ENCODE measurements at places on chromosomes 7 and 10. TPM values are rescaled to one million over a fixed set of nuclear protein-coding genes. Genes with fewer than 3 reads are reported as not detected.

GRCh38 chr10:126944191-126944590 lies 39.0 kb downstream of the DOCK1 start:
- H3K27ac ChIP-seq: no peak overlapping the region
- no peaks in the 10 kb centered on the region for H3K36me3 ChIP-seq
- no peak for DNase-seq
- no peak overlapping the region for H3K4me3 ChIP-seq
- no peaks in the 10 kb centered on the region for H3K27me3 ChIP-seq
- H3K4me1 ChIP-seq: no peaks in the 10 kb centered on the region

Gene RTKN2
- 1.4 TPM for total RNA-seq

Gene LAMB4
- total RNA-seq: not detected

GRCh38 chr10:80664071-80664680 lies 126.5 kb downstream of the SH2D4B start:
- no peak overlapping the region for H3K4me3 ChIP-seq
- H3K36me3 ChIP-seq: no peaks in the 10 kb centered on the region
- H3K4me1 ChIP-seq: peaks cover 3% of the 10 kb centered on the region
- no peak overlapping the region for H3K27ac ChIP-seq
- DNase-seq: peak; percentile 69

- no peak overlapping the region for H3K27ac ChIP-seq
- no peaks in the 10 kb centered on the region for H3K36me3 ChIP-seq
- H3K4me1 ChIP-seq: no peaks in the 10 kb centered on the region
Observed at GRCh38 chr7:68571286-68571685, 1027.0 kb upstream of the AUTS2 start.

DNA sequence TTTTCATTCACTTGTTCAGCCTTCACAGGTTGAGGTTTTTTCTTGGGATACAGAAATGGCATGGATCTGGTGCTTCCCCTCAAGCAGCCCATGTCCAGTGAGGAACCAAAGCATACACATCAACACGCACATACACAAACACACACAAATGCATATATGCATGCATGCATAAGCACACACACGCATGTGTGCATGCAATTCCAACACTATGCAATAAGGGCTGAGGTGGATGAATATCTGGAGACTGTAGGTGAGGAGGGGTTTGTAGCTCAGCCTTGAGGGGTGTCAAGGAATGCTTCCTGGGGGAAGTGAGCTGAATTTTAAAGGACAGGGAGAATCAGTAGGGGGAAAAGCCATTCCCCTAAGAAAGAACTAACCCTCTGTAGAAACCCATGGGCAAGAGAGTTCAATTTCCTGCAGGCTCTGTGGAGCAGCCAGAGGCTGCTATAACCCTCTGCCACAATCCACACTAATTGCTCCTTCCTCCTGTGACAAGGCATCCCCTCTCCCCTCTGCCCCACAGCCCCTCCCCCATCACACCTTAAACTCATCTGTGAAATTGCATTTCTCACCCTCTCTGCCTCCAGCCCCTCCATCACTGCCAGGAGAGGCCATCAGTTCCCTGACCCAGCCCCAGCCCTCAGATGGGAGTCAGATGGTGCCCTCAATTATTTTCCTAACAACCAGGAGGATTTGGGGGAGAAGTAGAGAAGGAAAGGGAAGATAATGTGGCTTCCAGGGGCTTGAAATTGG lies 316.4 kb downstream of the RPS24 start:
- no peaks in the 10 kb centered on the region for H3K4me1 ChIP-seq
- DNase-seq: no peak
- H3K36me3 ChIP-seq: no peaks in the 10 kb centered on the region
- H3K4me3 ChIP-seq: no peak overlapping the region

GRCh38 chr7:151813997-151814396 lies 62.9 kb downstream of the PRKAG2 start:
- DNase-seq: peak; percentile 23
- no peaks in the 10 kb centered on the region for H3K36me3 ChIP-seq
- H3K4me1 ChIP-seq: peaks cover 14% of the 10 kb centered on the region
- no peak overlapping the region for H3K27ac ChIP-seq
- H3K4me3 ChIP-seq: no peak overlapping the region

Gene MCM10
- total RNA-seq: 69.0 TPM
